ENCODE measurements at places on chromosomes 5 and 9.

- DNase-seq = no peak
These were observed 693.5 kb downstream of the PTPRD start for GRCh38 chr9:9919174-9919775.

DNA sequence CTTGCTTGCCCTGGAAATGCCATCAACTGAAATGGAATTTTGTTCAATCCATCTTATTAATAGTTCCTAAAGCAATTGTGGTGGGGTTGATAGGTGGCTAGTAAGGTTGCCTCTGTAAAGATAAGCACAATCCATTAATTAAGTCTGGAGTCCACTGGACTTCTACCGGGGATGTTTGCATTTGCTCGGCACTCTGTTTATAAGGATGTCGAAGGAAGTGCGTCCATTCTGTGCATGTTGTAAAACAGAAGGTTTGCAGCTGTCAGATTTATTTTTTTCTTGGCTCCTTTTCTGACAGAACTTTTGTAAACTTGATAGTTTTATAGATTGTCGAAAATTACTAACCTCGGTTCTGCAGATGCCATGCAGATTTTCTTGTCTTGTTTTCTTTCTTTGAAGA lies 12.8 kb upstream of the TNFAIP8 start:
- DNase-seq = no peak

DNA sequence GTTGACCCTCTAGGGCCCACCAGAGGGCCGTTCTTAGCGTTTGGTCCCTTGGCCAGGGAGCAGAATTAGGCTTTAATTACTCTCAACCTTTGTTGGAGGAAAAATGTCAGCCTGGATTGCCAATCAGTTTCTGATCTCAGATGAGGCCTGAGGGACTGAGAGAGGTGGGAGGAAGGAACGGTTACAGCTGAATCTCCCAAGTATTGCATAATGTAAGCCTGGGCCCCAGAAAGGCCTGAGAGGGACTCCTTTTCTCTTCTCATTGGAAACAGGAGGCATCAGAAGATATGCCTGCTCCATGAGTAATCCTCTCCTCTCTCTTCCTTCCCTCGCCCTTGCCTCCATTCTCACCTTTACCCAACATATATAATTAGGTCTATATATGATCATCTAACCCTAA lies 105.7 kb downstream of the INSYN2B start:
- no peak for DNase-seq

DNA sequence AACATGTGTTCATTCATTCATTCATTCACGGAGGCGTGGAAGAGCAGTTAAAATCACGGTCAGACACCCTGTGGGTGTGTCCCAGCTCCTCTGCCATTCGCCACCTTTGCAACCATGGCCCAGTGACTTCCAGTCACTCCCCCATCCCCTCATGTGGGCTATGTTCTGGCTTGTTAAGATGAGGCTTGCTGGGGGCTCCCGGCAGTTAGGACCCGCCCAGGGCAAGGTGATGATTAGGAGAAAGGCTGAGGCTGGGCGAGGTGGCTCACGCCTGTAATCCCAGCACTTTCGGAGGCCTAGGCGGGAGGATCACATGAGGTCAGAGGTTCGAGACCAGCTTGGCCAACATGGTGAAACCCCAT lies 24.9 kb upstream of the PTGES start:
- DNase-seq = no peak

DNA sequence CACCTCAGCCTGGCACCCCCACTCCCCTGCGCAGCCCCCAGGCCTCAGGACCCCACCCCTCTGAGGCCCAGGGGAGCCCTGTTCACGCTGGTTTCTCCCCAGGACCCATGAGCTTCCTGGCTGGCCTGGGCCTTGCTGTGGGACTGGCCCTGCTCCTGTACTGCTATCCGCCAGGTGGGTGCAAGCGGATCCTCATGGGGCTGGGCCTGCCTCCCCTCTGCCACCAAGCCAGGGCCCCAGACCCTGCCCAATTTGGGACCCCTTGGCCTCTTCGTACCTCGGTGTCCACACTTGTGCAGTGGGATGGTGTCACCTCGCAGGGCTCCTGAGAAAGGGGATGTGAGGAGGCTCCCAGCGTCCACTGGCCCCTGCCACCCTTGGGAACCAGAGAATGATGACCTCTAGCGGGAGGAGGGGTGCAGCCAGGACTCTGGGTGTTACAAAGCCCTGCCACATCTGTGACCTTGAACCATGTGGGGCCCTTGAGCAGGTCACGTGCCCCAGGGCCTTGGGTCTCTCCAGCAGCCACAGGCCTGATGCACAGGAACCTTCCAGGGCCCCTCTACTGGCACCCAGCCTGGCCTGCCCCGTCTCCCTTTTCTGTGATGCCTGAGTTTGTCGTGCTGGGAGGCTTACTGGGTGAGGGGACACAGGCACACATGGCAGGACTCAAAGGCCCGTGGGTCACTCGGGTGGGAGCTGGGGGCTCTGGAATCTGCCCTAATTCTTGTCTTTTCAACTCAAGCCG lies 16.3 kb downstream of the CARD19 start:
- DNase-seq = no peak

- DNase-seq = no peak
These were observed 6.4 kb upstream of the SLC12A7 start for GRCh38 chr5:1118231-1118698.

DNA sequence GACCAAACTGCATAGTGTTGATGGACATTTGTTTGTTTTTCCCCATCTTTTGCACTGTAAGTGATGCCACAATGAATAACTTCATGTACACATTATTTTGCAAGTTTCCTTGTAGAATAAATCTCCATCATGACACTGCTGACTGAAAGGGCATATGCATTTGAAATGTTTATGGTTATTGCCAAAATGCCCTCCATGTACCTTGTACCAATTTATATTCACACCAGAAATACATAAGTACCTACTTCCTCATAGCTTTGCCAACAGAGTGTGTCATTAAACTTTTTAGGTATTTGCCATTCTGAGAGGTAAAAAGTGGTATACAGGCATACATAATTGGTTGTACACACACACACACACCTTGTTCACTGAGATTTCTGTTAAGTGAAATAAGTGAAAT lies 361.0 kb upstream of the PCSK5 start:
- no peak for DNase-seq

DNA sequence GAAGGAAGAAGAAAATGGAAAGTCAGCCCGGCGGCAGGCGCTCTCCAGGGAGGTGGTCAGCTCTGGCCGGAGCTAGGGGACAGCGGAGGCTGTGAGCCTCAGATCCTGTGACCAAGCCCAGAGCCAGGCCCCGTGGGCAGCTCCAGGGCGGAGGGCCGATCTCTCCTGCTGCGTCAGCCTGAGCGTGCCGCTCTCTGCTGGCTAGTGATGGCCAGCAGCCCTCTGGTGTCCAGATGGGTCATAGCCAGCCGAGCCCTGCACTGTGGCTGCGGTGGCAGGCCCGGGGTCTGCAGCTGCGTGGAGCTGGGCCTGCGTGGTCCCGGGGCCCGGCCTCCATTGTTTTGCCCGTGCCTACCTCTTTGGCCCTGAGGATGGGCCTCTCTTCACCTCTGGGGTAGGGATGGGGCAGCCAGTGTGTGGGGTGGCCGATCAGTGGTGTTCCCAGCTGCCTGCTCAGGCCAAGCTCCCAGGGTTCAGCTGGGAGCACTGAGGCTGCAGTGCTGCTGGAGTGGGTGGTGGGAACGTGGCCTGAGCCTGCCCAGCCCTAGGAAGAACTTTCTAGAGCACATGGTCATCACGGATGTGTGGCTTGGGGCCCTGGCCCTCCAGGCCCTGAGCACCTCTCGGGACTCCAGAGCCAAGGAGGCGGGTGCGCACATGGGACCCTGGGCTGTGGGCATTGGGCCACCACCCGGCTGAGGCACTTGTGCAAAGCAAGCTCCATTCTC lies 17.1 kb upstream of the NRARP start:
- DNase-seq = no peak

GRCh38 chr5:67983251-67984110 lies 232.1 kb upstream of the PIK3R1 start:
- peak; percentile 13 for DNase-seq

Data from epithelial cell of proximal tubule (primary cell).